ENCODE measurements at places on chromosomes 16 and 17. TPM values are rescaled to one million over a fixed set of nuclear protein-coding genes. Genes with fewer than 3 reads are reported as not detected.
A peak's percentile ranks its signal among the peaks of the same experiment; 100 is the strongest.

DNA sequence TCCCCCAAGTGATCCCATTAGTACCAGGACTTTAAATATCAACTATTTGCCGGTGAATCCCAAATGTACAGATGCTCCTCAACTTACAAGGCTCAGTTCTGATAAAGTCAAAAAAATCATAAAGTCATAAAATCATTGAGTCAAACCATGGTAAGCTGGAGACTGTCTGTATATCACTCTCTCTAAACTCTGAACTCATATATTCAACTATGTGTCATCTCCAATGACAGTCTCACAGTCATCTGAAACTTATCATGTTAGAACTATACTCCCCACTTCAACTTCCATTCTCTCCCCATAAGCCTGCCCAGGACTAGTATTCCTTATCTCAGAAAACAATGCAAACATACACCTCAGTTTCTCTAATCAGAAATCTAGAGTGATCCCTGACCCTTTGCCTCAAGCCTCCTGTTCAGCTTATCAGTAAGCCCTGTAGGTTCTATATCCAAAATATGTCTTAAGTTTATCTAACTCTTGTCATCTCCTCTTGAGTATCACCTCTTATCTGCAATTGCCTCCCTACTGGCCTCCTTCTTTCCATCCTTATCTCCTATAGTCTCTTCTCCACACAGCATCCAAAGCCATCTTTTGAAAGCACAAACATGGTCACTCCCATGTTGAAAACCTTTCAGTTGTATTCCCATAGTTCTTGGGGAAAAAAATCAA, 55.0 kb downstream of the SSH2 start:
- no peak for DNase-seq

DNA sequence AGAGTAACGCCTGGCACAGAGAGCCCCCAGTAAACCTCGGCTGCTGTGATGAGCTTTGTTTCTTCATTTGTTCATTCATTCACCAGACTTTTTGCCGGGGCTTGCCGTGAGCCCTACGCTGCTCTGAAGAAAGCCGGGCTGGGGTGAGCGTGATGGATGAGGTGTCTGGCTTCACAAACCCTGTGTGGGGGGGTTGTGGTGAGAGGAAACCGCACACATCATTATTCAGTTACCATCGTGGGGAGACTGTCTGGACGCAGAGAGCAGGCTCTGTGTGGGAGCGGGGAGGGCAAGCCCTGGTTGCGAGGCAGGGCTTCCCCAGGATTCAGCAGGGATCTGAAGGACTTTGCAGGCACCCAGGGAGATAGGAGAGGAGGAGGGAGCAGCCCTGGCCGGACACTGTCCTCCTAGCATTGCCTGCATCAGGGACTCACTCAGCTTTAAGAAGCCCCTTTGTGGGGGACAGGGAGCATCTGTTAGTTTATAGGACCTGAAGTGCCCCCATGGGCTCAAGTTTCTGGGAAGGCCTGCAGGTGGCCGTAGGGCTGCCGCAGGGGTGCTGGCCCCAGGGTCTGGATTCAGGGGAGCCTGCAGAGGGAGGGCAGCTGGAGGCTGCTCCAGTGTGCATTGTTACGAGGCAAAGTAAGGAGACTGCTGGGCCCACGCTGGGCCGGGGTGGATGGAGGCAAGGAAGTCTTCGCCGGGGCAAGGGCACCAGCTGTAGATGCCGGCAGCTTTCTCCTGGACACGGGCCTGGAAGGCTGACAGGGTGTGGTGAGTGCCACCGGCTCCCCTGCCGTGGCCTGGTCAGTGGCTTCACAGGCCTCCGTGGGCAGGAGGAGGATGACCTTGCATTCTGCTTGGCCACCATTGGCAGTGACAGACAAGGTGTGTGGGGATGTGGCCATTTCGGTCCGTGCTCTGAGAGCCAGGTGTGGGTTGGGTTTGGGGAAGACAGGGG, 334.5 kb downstream of the SEC14L1 start:
- DNase-seq = peak; percentile 76

DNA sequence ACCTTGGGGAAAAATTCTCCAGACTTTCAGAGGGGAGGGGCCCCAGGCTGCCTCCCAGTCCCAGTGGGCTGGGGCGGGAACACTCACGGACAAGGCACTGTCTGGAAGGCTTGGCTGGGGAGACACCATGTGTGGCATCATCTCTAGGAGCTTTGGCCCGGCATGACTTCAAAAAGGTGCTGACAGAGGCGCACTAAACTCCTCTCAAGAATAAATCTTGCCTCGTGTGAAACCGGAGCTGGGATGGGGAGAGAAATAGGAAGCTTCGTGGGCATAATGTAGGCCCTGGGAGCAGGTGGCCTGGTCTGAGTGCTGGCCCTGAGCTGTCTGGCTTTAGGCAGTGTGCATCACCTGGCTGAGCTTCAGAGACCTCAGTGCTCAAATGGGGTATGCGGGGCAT, 5.7 kb downstream of the WSCD1 start:
- DNase-seq = no peak

- no peak for DNase-seq
Observed at GRCh38 chr16:50668368-50669008, 12.6 kb downstream of the SNX20 start.

DNA sequence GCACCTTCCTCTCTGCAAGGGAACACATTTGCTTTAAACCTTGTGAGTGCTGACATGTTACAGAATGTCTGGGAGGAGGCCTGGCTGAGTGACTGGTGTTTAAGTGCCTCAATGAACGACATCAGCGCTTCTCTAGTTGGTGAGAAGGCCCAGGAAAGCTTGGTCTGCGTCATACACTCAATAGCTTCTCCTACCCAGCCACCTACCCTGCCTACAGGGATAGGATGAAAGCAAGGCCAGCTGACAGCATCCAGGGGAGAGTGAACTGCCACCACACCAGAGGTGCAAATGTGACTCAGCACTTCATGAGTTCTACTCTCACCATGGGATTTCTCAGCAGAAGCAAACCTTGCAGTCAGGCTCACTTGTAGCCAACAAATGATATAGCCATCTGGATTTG, 31.7 kb upstream of the CFAP20 start:
- no peak for DNase-seq

GRCh38 chr16:78244131-78244895, 144.9 kb downstream of the WWOX start:
- DNase-seq = no peak

DNA sequence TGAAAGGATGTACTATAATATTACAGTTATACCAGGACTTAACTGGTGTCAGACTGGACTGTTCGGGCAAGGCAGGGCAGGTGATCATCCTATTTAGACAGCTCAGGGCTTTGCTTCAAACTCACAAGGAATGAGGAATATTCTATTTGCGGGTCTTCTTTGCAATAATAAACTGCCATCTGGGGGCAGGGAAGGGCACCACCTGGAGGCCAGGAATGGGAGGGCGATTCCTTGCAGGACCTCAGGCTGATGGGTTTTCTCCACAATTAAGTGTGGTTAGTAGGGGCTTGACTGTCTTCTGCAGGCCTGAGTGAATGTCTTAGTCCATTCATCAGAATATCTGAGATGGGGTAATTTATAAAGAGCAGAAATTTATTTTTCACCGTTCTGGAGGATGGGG, 424.1 kb downstream of the CA10 start:
- DNase-seq = no peak

DNA sequence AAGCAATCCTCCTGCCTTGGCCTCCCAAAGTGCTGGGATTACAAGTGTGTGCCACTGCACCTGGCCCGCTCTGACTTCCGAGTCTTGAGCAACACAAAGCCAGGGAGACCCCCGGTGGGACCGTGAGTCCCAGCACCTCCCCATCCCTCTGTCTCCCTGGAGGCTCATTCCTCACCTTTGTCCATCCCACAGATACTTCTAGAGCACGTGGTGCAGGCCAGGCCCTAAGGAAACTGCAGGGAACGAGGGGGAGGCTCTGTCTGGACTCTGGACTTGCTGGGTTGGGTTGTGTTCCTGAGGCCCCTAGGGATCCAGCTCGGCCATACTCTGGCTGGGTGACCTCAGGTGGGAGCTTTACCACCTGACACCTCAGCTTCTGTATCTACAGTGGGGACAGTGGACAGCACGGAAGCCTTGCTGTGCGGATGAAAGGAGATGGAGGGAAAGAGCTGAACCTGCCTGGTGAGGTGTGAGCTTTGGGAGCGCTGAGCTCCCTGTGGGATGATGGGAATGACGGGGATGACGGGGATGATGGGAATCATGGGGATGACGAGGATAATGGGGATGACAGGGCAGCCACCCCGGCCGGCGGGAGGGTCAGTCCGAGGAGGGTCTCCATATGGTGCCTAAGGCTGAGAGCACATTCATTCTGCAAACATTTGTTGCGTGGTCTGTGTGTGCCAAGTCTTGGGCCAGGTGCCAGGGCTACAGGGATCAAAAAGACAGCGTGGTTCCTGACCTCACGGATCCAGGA, 26.6 kb downstream of the C16orf74 start:
- DNase-seq = no peak

GRCh38 chr16:25256695-25257469, 763 bp downstream of the ZKSCAN2 start:
- DNase-seq = peak; percentile 57

- no peak for DNase-seq
Observed at GRCh38 chr16:65312795-65313194, 190.9 kb upstream of the CDH11 start.

DNA sequence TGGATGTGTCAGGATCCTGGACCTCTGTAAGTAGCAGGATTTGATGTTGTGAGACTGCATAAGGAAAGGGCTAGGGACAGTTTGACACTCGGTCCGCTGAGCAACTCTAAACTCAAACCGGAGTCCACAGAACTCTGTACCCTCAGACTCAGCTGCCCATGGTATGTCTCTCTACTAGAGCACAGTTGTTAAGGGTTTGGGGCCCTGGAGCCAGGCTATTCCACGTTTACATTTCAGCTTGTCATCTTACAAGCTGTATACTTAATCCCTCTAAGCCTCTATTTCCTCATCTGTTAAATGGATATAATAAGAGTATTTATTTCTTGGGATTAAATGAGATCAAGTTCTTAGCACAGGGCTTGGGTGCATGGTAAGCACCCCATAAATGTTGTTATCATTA, 27.9 kb downstream of the HOXB1 start:
- no peak for DNase-seq

GRCh38 chr17:49515196-49515770, 20.2 kb downstream of the NGFR start:
- DNase-seq = no peak

GRCh38 chr16:50789757-50790156, 47.9 kb downstream of the CYLD start:
- no peak for DNase-seq

DNA sequence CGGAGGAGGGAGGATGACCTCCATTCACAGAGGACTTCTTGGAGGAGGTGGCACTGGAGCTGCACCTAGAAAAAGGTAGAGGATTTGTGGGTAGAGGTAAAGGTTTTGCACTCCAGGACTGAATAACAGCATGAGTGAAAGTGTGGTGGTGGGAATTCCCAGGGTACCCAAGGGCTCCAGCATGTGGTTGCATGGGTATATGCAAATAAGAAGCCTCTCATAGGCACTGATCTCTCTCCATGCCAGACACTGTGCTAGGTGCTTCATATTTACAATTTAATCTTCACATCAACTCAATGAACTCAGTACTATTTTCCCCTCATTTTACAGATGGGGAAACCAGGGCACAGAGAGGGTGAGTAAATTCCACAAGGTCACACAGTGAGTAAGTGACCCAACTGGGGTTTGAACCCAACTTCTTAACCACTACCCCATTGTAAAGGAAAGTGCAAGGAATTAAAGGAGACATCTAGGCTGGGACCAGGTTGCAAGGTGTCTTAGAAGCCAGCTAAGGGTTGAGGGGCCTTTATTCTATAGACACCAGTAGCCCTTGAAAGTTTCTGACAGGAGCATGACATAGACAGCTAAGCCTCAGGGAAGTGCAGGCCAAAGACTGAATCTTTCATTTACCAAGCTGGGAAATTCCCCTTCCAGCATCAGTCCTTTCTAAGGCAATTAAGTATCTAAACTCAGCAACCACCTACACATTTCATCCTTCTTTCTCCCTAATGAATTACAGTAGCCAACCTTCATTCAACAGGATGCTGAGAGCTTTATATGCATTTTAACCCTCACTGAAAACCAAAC, 21.3 kb downstream of the SCNN1B start:
- DNase-seq = no peak

Gene ANKFN1
- under 0.01 TPM for total RNA-seq

- DNase-seq = no peak
Observed at GRCh38 chr17:8836821-8837562, 30.5 kb downstream of the PIK3R6 start.

Gene ATAD5
- total RNA-seq = 1.9 TPM

- no peak for DNase-seq
Observed at GRCh38 chr17:73400915-73401545, 89.2 kb upstream of the CDC42EP4 start.

DNA sequence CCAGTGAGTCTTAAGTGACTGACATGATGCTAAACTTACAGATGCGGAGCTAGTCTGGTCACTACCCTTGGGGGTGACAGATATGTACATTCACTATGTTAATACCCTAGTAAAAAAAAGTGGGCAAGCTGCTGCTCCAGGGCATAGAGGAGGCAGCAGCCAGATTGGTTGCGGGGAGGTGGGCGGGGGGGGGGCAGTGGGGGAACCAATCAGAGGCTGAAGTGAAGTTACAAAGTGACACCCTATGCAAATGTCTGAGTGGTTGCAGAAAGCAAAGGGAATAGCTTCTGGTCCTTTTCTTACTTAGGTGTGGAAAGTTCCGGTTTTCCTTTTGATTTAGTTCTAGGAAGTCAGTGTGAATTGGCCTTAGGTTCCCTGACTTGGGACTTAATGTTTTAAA, 12.1 kb downstream of the NDEL1 start:
- DNase-seq = no peak

- DNase-seq = no peak
Observed at GRCh38 chr16:89048871-89049422, 44.7 kb upstream of the ACSF3 start.

Gene NTN1
- 1.1 TPM for total RNA-seq

Gene CCL17
- not detected for total RNA-seq

GRCh38 chr16:25257956-25258860, 563 bp upstream of the ZKSCAN2 start:
- DNase-seq = no peak

DNA sequence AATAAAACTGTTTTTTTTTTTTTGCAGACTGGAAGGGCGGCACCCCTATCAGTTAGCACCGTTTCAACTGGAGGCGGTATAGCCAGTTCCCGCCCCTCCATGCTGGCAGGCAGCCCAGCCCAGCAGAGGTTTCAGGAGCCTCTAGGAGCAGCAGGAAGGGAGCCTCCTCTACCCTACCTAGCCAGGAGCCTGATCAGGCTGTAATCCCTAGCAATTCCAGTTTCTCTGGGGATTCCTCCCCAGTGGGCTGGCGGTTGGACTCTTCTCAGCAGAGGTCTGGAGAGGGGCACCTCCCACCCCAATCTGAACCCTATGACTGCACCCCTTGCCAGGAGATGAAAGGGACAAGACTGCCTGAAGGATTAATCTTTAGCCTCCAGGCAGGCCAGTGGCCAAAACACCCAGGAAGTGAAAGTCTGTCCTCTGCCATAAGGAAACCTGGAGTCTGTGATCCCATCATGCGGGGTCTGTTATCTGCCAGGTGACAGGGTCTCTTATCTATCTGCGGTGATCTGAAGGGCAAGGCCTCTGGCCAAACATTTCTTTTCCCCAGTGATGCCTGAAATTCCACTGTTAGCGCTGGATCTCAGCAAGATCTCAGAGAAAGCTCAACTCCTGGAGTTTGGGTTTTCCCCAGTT, 4.9 kb upstream of the CDH1 start:
- no peak for DNase-seq

Gene CD300LB
- 0.81 TPM for total RNA-seq

Gene ZNF652
- 15.1 TPM for total RNA-seq
